ENCODE measurements at places on chromosomes 16 and 17. TPM values are rescaled to one million over a fixed set of nuclear protein-coding genes. Genes with fewer than 3 reads are reported as not detected.

The CDH5 gene
- 196 TPM for total RNA-seq

The GJC1 gene
- total RNA-seq: 13.0 TPM

The TERB1 gene
- not detected for total RNA-seq

The CLEC18B gene
- 1.9 TPM for total RNA-seq

The HASPIN gene
- total RNA-seq: 0.55 TPM

GRCh38 chr17:62652251-62653001 is 25.0 kb downstream of the MRC2 start:
- DNase-seq: peak; percentile 77

DNA sequence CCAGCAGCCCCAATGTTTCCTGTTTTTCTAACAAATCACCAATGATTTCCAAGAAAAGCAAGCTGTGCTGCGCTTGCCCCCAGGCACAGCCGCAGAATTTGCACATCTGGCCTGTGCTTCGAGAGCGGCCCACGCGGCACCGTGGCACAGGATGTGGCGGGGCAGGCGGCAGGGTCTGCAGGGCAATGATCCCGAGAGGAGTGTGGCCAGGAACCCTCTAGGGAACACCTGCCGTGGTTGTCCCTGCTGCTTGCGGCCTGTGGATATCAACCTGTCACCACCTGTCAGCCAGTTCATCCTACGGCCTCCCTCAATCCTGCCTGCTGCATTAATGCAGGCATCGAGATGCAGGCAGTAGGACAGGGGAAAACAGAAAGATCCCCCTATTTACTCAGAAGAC is 24.0 kb downstream of the PIK3R5 start:
- no peak for DNase-seq

- no peak for DNase-seq
These were observed 534 bp downstream of the PRSS36 start for GRCh38 chr16:31149332-31149731.

DNA sequence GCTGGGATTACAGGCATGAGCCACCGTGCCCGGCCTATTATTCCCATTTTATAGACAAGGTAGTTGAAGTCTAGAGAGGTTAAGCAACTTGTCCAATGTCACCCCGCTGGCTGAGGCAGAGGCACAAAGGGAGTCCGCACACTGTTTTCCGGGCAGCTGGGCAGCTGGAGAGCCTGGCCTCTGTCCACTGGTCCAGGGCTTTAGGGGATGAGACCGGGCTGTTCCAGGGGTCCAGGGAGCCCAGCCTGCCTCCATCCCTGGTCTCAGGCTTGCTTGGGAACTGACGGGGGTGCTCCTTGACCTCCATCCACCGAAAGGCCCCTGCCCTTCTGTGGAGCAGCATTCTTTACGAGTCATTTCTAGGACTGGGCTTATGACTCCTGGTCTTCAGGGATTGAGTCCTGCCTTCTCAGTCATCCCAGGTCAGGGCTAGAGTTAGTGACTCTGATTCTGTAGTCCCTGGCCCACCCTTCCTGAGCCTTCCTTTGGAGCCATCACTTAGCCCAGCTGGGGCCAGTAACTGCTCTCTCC is 37.5 kb downstream of the SOCS3 start:
- no peak for DNase-seq

- DNase-seq: no peak
These were observed 765 bp upstream of the PRM2 start for GRCh38 chr16:11276896-11277593.

DNA sequence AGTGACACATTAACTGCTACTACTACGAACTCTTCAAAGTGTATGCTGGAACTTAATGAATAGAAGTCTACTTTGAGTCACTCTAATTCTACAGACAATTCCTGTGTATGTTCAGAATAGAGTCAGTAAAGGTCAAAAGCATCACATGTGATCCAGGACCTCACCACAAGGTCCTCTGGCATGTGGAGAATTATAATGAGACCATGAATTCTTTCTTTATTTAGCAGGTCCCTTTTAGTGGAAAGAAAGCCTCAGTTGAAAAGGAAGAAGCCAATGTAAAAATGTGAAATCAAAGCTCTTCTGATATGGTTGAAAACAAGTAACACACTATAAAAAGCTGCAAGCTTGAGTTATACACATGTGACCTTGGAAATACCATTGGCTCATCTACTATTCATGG is 1612.1 kb upstream of the GOT2 start:
- no peak for DNase-seq

- no peak for DNase-seq
These were observed 243.9 kb upstream of the MYOCD start for GRCh38 chr17:12421646-12422306.

DNA sequence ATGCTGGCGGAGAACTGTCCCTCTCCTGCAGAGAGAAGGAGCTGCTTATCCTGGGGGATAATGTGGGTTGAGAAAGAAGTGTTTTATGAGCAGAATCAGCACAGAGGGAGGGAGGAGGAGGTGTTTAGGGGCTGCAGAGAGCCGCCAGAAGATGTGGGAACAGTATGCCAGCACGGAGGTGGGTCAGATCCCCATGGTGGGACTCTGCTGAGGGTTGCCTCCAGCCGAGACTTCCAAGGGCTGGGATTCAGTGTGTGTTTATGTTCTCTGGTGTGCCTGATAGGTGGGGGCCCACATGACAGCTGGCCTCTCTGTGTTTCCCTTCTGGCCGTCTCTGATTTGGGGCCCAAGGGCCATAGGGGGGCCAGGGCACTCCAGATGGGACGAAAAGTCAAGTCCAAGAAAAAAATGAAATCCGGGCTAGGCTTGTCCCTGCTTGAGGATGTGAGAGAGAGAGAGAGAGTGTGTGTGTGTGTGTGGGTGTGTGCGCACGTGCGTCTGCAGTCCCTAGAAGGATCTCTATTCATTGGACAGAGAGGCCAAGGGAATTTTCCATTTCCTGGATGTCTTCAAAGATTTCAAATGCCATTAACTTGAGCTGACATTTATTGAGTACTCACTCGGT is 21.6 kb downstream of the PRKCB start:
- DNase-seq: peak; percentile 97

DNA sequence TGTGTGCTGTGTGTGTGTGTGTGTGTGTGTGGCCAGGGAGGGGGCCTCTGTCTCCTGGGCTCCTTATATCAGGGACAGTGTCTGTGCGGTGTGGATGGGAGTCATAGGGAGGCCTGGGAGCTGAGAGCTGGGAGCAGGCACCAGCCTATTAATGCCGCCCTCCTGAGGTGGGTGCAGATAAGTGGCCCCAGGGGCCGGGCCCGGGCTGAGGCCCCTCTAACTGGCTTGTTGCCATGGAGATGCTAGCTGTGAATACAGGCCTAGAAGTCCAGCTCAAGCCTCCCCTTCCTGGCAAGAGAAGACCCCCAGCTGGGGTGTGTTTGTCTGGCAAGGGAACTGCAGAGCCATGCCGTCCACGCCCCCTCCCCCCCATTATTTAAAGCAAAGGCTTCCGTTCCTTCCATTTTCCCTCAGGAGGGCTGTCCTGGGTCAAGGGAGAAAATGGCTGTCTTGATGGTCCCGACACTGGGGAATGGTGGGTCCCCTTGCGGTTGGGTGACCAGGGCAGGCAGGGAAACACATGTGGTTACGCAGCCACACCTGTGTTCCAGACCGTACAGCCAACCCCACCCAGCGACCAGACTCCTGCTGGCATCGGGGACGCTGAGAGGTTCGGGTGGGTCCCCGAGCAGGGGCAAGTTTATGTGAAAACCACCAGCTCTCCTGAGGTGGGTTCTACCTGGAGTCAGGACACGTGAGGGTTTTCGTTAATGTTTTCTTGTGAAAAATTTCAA is 141.1 kb downstream of the MRM1 start:
- DNase-seq: peak; percentile 35

GRCh38 chr16:90046971-90047713 is 27.9 kb upstream of the DBNDD1 start:
- peak; percentile 74 for DNase-seq

GRCh38 chr17:8151120-8151640 is 1.0 kb downstream of the PER1 start:
- peak; percentile 96 for DNase-seq

DNA sequence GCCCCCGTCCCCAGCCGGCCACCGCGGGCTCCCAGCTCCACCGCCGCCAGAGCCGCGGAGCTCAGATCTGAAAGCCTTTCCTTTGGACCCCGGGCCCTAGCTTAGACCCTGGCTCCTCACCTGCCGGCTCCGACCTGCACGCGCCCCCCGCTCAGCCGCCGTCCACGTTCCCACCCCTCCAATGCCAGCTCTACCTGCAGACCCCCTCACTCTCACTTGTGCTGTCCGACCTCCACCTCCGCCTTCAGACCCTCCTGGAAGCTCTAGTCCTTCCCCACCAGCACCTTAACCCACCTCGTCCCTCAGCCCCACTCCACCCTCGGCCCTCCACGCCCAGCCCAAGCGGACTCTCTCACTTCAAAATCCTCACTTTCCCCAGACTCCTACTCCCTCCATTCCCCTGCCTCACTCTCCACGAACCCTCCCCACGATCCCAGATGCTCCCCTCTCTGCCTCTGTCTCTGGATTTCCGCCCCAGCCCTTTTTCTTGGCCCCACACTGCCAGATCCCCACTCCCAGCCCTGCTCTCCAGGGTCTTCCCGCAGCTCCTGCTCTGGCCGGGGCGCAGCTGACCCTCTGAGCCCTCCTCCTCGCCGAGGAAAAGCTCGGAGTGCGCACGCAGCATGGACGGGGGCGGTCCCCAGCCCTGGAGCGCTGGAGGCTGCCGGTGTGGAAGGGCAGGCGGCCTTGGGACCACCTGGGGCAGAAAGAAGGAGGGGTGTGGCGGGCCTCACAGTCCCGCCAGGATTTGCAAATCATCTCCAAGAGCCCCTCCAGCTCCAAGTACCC is at the start of gene TMEM114:
TSS of gene TMEM114 (minus strand) at position 612 of the 789 bp plus-strand sequence. CDS start 673 bp downstream, outside the sequence.
- no peak for DNase-seq

GRCh38 chr17:82217530-82218204 is 5.0 kb upstream of the CCDC57 start:
- DNase-seq: no peak
